CD8-positive, alpha-beta memory T cell (primary cell): ENCODE measurements at places on chromosomes 3 and 15. TPM values are rescaled to one million over a fixed set of nuclear protein-coding genes. Genes with fewer than 3 reads are reported as not detected.

DNA sequence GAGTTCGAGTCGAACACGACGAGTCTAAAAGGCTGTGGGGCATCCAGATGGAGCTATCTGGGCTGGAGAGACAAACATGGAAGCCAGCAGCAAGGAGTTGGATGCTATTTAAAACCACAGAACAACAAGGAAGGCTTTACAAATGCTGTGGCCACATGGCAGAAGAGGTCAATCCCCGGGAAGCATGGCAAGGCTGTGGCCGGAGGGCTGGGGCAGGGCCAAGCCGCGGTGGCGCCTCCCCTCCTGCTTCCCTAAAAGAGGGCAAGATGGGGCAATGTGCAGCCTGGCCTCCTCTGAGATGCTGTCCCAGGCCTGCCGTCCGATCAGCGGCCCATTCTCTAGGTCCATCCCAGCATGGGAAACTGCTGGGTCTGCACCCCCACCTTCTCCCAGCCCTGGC is 139.1 kb downstream of the SRGAP3 start:
- no peaks in the 10 kb centered on the region for H3K4me1 ChIP-seq
- DNase-seq, result no peak
- H3K36me3 ChIP-seq, result no peaks in the 10 kb centered on the region
- no peak overlapping the region for H3K27ac ChIP-seq
- H3K4me3 ChIP-seq, result no peak overlapping the region
- no peaks in the 10 kb centered on the region for H3K27me3 ChIP-seq

- no peak overlapping the region for H3K4me3 ChIP-seq
- H3K4me1 ChIP-seq, result peaks cover 15% of the 10 kb centered on the region
- DNase-seq, result no peak
- no peaks in the 10 kb centered on the region for H3K36me3 ChIP-seq
Observed at GRCh38 chr3:32960404-32961170, 9.1 kb downstream of the CCR4 start.

DNA sequence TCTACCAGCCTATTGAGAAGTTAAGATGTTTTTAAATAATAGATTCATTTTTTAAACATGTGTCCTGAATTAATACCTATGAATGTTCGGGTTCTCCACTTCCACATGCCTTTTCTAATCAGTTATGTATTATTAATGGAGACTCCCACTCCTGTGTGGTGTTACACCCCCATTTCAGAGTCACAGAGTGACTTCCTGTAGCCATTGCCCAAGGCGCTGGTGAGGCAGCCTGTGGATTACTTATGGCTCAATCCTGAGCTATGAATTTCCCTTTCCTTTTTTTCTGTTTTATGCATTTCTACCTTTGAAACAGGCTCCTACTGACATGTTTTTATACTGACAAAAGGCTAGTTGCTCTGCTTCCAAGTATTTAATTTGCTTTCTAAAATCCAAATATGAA is 162.3 kb downstream of the GABRG3 start:
- H3K27me3 ChIP-seq, result no peaks in the 10 kb centered on the region
- H3K4me1 ChIP-seq, result no peaks in the 10 kb centered on the region
- no peak overlapping the region for H3K4me3 ChIP-seq
- no peaks in the 10 kb centered on the region for H3K36me3 ChIP-seq

DNA sequence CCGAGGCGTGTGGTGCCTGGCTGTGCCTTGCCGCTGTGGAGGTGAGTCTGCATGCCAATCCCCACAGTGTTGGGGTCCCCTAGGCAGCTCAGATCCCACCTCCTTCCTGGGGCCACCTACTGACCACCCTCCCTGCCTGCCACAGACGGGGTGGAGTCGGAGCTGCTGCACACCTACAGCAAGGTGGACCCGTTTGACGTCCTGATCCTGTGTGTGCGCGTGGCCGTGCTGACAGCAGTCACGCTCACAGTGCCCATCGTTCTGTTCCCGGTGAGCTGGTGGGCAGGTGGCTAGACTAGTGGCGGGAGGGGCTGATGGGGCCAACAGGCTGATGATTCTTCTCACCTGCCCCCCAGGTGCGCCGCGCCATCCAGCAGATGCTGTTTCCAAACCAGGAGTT is 13.4 kb downstream of the SLC38A3 start:
- no peak overlapping the region for H3K4me3 ChIP-seq
- no peak overlapping the region for H3K27ac ChIP-seq
- no peaks in the 10 kb centered on the region for H3K27me3 ChIP-seq
- H3K36me3 ChIP-seq, result no peaks in the 10 kb centered on the region
- DNase-seq, result no peak
- no peaks in the 10 kb centered on the region for H3K4me1 ChIP-seq

GRCh38 chr3:176951144-176951543 is 246.1 kb downstream of the TBL1XR1 start:
- H3K27ac ChIP-seq, result no peak overlapping the region
- DNase-seq, result no peak
- H3K4me1 ChIP-seq, result no peaks in the 10 kb centered on the region

GRCh38 chr3:71453822-71454511 is 129.6 kb downstream of the FOXP1 start:
- H3K27me3 ChIP-seq, result no peaks in the 10 kb centered on the region
- peak overlapping the region; percentile 58 for H3K4me3 ChIP-seq
- H3K36me3 ChIP-seq, result no peaks in the 10 kb centered on the region
- H3K4me1 ChIP-seq, result peaks cover 100% of the 10 kb centered on the region

DNA sequence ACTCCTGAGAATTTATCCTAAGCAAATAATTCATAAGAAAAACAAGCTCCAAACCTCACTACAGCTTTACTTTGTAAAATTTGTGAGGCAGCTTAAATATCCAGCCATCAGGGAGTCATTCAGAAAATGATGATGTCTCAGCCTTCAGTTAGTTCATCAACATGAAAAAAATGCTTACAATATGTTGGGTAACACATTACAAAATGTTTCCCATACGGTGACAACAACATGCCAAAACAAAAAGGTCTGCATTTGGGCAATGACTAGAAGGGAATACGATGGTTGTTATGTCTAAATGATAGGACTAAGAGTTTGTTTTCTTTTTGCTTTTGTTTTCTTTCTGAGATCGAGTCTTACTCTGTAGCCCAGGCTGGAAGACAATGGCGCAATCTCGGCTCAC is 47.0 kb upstream of the CFAP161 start:
- H3K27ac ChIP-seq, result no peak overlapping the region
- DNase-seq, result no peak
- H3K36me3 ChIP-seq, result no peaks in the 10 kb centered on the region
- H3K4me1 ChIP-seq, result no peaks in the 10 kb centered on the region
- H3K27me3 ChIP-seq, result peaks cover 7% of the 10 kb centered on the region
- H3K4me3 ChIP-seq, result no peak overlapping the region

- H3K4me1 ChIP-seq, result no peaks in the 10 kb centered on the region
- no peaks in the 10 kb centered on the region for H3K36me3 ChIP-seq
- H3K4me3 ChIP-seq, result no peak overlapping the region
- no peaks in the 10 kb centered on the region for H3K27me3 ChIP-seq
- H3K27ac ChIP-seq, result no peak overlapping the region
Observed at GRCh38 chr3:96347289-96347688, 467.1 kb upstream of the EPHA6 start.

GRCh38 chr3:64586952-64587351 is 100.8 kb downstream of the ADAMTS9 start:
- H3K27me3 ChIP-seq, result no peaks in the 10 kb centered on the region
- no peak for DNase-seq
- no peak overlapping the region for H3K4me3 ChIP-seq

GRCh38 chr3:150545419-150546225 is 674 bp downstream of the SERP1 start:
- peak overlapping the region; percentile 81 for H3K4me3 ChIP-seq
- peaks cover 43% of the 10 kb centered on the region for H3K4me1 ChIP-seq
- peak overlapping the region; percentile 88 for H3K27ac ChIP-seq
- peak; percentile 9 for DNase-seq

The COL8A1 gene
- not detected for total RNA-seq

DNA sequence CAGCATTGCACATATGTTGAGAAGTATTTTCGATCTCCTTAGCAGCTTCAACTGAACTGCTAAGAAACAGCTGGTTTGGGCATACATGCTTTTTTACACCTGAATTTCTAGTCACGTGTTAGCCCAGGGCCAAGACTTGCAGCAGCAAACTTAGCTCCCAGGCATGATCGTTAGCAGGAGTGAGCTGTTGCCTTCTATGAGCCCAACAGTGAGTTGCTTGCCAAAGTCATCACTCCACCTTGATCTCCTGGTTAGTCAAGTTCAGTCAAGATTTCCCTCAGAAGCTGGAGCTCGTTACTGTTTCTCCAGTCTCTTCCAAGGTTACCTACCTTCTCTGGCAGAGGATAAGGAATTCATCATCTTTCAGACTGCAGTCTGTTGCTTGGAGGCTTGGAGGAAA is 100.4 kb upstream of the SEMA6D start:
- H3K36me3 ChIP-seq, result no peaks in the 10 kb centered on the region
- no peak for DNase-seq
- no peak overlapping the region for H3K27ac ChIP-seq
- no peak overlapping the region for H3K4me3 ChIP-seq
- no peaks in the 10 kb centered on the region for H3K27me3 ChIP-seq
